ENCODE measurements at places on chromosomes 3 and 15.
A peak's percentile ranks its signal among the peaks of the same experiment; 100 is the strongest.

DNA sequence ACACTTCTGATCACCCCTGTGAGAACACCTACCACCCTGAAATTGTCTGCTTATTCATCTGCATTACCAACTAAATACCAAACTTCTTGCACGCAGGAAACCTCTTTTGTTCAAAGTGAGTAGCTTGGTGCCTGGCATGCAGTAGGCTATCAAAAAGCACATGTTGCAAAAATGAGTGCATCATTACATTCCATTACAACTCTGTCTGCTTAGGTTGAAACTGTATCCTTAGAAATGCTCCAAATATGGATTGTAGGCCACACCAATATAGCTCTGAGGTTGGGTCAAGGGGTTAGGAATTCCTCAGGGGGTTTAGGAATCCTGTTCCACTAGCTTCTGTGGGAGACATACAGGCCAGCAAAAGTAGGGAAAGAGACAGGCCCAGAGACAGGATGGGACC, 107.2 kb downstream of the THRB start:
- no peaks in the 10 kb centered on the region for H3K4me1 ChIP-seq
- no peaks in the 10 kb centered on the region for H3K27me3 ChIP-seq
- H3K27ac ChIP-seq, result no peak overlapping the region
- DNase-seq, result no peak
- H3K4me3 ChIP-seq, result no peak overlapping the region

DNA sequence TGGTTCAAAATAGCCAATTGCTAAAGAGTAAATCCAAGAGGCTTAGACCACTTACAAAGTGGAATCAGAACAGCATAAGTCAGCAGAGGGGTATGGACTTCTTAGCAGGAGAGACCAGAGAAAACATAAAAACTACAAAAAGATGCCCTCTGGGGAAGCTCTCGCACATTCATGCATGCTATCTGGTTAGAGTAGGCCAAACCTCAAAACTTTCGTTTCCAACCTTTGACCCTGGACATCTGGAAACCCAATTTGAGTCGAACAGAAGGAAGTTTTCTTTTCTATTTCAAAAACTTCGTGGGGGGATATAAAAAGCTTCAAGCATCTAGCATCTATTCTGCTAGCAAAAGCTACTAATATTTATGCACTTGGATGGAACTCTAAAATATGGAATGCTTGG, 523.9 kb upstream of the AGTR1 start:
- H3K4me3 ChIP-seq, result no peak overlapping the region
- DNase-seq, result peak; percentile 57
- no peaks in the 10 kb centered on the region for H3K27me3 ChIP-seq
- H3K36me3 ChIP-seq, result no peaks in the 10 kb centered on the region
- H3K27ac ChIP-seq, result no peak overlapping the region

DNA sequence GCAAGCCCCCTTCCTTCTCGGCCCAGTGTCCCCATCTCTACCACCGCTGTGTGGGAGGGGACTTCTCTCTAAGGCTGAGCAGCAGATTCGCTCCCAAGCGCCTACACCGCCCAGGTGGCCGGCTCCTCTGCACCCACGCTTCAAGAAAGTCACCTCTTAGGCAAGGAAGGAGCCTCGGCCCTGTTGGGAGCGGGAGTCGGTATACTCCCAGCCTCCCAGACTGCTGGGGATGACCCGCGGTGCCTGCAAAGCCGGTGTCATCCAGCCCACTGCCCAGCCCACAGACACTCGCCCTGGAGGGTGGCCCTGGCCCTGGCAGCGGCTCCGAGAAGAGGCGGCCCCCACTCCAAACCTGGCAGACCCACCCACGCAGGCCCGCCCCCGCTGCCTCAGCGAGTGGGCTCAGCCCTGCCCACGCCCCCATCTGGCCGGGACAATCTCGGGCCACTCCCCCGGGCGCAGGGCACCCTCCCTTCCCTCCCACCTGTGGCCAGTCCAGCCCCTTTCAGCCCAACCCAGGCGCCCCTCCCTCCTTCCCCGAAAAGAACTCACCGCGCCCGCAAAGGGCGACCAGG, 396 bp downstream of the CHRNB4 start:
- no peaks in the 10 kb centered on the region for H3K36me3 ChIP-seq
- no peaks in the 10 kb centered on the region for H3K4me1 ChIP-seq
- H3K27ac ChIP-seq, result no peak overlapping the region
- no peaks in the 10 kb centered on the region for H3K27me3 ChIP-seq
- no peak for DNase-seq

DNA sequence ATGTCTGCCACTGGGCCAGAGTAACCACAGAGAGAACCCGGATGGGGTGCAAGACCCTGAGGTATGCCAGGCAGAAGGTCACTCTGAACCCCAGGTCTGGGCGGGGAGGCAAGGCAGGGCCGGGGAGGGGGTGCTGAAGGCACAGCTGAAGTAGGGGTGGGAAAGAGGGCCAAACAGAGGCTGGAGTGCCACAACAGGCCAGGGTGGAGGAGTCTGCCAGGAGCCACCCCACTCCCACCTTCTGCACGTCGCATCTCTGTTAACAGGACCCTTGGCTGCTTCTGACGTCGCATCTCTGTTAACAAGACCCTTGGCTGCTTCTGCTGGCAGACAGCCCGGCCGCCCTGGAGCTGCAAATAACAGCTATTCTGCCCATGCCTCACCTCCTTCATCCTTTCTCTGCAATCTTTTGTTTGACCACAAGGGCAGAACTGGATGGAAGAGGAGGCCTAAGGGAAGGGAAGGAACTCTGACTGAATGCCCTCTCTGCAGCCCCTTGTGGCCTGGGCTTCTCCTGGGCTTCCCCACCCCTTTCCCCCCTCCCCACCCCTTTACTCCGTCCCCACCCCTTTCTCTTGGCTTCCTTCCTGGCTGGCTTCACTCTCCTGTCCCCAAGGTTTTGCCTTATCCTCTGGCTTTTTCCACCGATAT, 20.6 kb upstream of the FBLN2 start:
- no peaks in the 10 kb centered on the region for H3K36me3 ChIP-seq
- H3K4me1 ChIP-seq, result no peaks in the 10 kb centered on the region
- peaks cover 95% of the 10 kb centered on the region for H3K27me3 ChIP-seq
- no peak overlapping the region for H3K27ac ChIP-seq
- no peak for DNase-seq

DNA sequence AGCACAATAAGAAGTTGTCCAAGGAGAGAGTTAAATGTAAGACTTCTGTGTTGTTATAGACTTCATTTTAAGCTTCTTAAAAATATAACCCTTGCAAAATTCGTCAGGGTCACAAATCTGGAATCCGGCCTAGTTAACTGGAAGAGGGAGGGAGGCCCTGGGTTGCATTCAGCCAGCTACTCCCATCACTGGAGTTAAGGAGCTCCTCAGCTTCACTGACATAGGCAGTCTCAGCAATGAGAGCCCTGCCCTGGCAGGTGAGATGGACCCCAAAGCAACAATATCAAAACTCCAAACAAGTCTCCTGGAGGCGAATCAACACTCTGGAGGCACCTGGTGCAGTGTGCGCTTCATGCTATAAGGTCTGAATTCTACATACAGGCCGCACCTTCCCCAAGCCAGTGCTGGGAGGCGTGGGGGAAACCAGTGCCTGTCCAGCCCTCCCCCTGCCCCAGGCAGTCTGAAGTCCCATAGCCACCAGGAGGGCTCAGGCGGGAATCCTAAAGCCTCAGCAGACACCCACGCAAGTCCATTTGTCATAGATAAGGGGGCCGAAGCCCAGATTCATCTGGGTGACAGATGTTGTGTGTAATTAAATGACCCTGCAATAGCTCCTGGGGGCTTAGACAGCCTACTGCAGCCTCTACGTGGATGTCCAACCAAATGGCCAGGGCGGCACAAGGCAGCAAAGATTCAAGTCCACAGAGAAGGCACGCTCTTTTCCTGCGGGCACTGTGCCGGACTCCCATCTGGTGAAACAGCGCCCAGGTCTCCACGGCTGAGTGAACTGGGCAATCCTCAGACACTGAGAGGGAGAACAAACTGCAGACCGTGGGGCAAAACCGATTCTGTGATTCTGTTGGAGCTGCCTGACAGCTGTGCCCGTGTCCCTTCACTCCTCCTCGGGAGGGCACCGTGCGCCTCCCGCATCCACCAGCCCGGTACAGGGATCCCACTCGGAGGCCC, 64.9 kb downstream of the ATP10A start:
- H3K36me3 ChIP-seq, result no peaks in the 10 kb centered on the region
- DNase-seq, result no peak
- H3K27ac ChIP-seq, result no peak overlapping the region
- no peaks in the 10 kb centered on the region for H3K4me1 ChIP-seq
- H3K4me3 ChIP-seq, result no peak overlapping the region

GRCh38 chr3:71463617-71464016, 119.9 kb downstream of the FOXP1 start:
- H3K36me3 ChIP-seq, result no peaks in the 10 kb centered on the region
- DNase-seq, result no peak
- no peaks in the 10 kb centered on the region for H3K27me3 ChIP-seq

- H3K4me1 ChIP-seq, result no peaks in the 10 kb centered on the region
- no peak overlapping the region for H3K27ac ChIP-seq
- H3K4me3 ChIP-seq, result no peak overlapping the region
These were observed 351.8 kb downstream of the ZIC1 start for GRCh38 chr3:147760941-147761340.

- peaks cover 37% of the 10 kb centered on the region for H3K4me1 ChIP-seq
- peak; percentile 60 for DNase-seq
- H3K27me3 ChIP-seq, result no peaks in the 10 kb centered on the region
These were observed 24.6 kb upstream of the AP4E1 start for GRCh38 chr15:50883903-50884302.

- H3K36me3 ChIP-seq, result no peaks in the 10 kb centered on the region
- no peak for DNase-seq
- H3K27ac ChIP-seq, result no peak overlapping the region
- H3K4me1 ChIP-seq, result no peaks in the 10 kb centered on the region
These were observed 13.1 kb upstream of the SEC13 start for GRCh38 chr3:10334042-10334441.

DNA sequence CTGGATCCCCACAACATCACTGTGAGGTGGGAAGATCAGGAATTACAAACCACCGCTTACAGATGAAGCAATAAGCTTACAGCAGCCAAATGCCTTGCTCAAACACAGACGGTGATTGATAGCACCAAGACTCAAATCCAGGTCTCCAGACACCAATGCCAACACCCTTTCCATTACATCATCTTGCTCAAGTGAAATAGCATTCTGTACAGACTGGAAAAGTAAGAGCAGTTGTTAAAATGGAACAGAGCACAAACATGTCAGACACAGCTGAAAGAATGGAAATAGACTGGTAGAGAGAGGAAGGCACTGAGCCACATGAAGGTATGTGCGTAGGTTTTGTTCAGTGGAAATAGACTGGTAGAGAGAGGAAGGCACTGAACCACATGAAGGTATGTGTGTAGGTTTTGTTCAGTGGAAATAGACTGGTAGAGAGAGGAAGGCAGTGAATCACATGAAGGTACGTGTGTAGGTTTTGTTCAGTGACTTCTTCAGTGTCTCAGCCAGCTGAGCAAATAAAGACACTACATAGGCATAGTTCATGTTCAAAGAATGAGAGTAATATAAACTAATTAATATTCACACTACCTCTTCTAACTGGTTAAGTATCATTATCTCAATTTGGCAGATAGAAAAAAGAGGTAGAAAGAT, 15.6 kb downstream of the CLDN1 start:
- no peak overlapping the region for H3K27ac ChIP-seq
- no peaks in the 10 kb centered on the region for H3K27me3 ChIP-seq
- H3K4me1 ChIP-seq, result no peaks in the 10 kb centered on the region
- no peak overlapping the region for H3K4me3 ChIP-seq
- DNase-seq, result no peak
- no peaks in the 10 kb centered on the region for H3K36me3 ChIP-seq

GRCh38 chr15:78635346-78635745, 5.7 kb downstream of the CHRNB4 start:
- no peaks in the 10 kb centered on the region for H3K4me1 ChIP-seq
- no peak overlapping the region for H3K4me3 ChIP-seq
- no peak overlapping the region for H3K27ac ChIP-seq
- H3K36me3 ChIP-seq, result no peaks in the 10 kb centered on the region
- no peak for DNase-seq

DNA sequence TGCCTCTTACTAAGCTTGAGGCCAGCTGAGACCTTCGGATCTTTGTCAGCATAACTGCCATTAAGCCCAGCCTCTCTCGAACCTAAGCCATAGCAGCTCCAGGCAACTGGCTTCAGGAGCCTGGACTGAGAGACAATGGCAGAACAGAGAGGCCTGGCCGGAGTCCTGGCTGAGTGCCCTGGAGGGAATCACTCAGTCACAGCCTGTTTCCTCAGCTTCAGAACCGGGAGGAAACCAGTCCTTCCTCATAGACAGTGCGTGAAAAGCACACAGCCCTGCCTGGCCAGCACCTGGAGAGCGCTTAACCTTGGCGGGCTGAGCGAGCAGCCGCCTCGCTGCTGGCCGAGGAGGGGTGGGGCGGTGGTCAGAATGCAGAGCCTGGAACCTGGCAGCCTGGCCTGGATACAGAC, 21.6 kb downstream of the RNU5B-1 start:
- no peak overlapping the region for H3K4me3 ChIP-seq
- H3K27me3 ChIP-seq, result no peaks in the 10 kb centered on the region
- H3K4me1 ChIP-seq, result no peaks in the 10 kb centered on the region

- H3K27me3 ChIP-seq, result no peaks in the 10 kb centered on the region
- 0 out of 2 replicates have a peak, but pooled peaks cover 4% of the 10 kb centered on the region for H3K4me1 ChIP-seq
- H3K36me3 ChIP-seq, result no peaks in the 10 kb centered on the region
- no peak for DNase-seq
- no peak overlapping the region for H3K27ac ChIP-seq
- H3K4me3 ChIP-seq, result no peak overlapping the region
These were observed 213.8 kb downstream of the THSD4 start for GRCh38 chr15:71329041-71329440.

DNA sequence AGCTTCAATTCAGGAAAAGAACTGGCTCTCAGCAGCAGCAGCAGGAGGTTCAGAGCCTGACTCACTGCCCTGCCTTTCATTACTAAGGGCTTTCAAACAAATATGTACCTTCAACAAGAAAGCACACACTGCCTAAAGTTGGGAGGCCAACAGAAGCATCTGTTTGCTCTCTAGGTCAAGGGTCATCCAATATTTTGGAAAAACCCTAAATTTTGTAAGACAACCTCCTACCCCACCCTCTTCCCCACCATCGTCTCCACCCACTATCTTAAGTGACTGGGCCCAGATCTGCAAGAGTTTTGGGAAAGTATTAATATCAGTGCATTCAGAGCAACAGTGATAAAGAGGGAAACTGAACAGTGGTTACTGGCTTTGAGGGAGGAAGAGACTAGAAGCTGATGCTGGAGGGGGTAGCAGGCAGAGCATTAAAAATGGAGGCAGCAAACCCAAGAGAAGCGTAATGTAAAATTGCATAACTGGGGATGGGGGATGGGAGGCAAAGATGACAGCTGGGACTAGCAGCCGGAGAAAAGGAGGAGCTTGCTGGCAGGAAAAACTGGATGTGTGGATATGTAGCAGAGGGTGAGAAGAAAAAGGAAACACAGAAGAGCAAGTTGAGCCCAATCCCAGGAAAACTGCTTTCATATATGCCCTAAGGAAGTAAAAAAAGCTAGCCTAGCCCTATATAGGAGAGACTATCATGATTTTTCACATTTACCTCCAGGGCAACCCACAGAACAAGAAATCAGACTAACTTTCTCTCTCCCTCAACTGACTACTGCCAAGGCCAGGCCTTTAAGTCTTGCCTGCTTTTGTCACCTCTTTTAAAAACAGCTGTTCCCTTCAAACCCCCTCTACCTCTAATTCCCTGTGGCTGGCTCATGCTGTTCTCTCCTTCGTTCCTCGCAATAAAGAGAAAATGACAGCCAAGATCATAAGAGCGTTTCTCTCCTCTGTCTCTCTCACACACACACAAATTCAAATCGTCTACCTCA, 31.4 kb downstream of the NPTN start:
- no peak for DNase-seq
- no peak overlapping the region for H3K4me3 ChIP-seq
- no peaks in the 10 kb centered on the region for H3K4me1 ChIP-seq
- H3K36me3 ChIP-seq, result no peaks in the 10 kb centered on the region
- no peaks in the 10 kb centered on the region for H3K27me3 ChIP-seq

GRCh38 chr3:110389005-110389404, 682.6 kb upstream of the NECTIN3 start:
- H3K27ac ChIP-seq, result no peak overlapping the region
- H3K4me3 ChIP-seq, result no peak overlapping the region
- H3K27me3 ChIP-seq, result no peaks in the 10 kb centered on the region
- DNase-seq, result no peak
- no peaks in the 10 kb centered on the region for H3K36me3 ChIP-seq
- no peaks in the 10 kb centered on the region for H3K4me1 ChIP-seq
